ENCODE measurements at places on chromosomes 5 and 9.

- DNase-seq, result no peak
These were observed 4.1 kb downstream of the RPL7A start for GRCh38 chr9:133351908-133352634.

GRCh38 chr9:87587356-87587745, 89.7 kb downstream of the DAPK1 start:
- no peak for DNase-seq

DNA sequence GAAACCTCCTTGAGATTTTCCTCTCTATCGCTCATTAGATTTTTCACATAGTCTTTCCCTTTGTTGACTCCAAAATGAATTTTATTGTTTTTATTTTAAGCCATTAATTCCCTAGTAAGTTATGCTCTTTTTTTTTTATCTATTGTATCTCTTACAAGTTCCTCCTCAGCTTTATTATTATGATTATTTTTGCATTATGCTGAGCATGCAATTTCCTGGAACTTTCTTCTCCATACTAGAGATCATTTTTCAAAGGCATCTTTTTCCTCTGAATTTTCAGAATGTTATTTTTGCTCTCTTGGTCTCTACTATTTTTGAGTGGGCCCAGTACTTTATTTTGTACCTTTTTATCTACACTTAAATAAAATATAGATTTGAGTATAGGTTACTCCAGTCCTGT, 376.6 kb upstream of the SEMA6A start:
- DNase-seq, result no peak

DNA sequence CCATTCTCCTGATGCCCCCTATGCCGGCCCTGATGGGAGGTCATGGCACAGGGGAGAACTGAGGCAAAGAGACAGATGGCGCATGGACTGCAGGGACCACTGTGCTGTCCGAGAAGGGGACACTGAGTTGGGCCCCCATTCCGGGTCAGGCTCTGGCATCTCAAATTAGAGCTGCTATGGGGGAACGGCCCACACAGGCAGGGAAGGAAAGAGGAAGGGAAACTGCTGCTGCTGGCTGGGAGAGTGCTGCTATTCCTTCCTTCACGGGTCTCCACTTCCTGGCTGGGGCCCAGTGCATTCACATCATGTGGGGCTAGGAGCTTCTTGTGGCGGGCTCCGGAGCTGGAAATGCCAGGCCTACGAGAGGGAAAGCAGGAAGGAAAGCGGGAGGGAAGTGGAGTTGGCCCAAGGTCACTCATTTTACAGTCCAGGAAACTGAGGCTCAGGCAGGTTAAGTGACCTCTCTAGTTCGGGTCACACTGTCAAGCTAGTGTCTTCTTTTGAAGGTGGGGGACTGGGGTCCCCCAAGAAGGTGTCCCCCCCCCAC, 1.3 kb upstream of the CARD19 start:
- DNase-seq, result peak; percentile 76

DNA sequence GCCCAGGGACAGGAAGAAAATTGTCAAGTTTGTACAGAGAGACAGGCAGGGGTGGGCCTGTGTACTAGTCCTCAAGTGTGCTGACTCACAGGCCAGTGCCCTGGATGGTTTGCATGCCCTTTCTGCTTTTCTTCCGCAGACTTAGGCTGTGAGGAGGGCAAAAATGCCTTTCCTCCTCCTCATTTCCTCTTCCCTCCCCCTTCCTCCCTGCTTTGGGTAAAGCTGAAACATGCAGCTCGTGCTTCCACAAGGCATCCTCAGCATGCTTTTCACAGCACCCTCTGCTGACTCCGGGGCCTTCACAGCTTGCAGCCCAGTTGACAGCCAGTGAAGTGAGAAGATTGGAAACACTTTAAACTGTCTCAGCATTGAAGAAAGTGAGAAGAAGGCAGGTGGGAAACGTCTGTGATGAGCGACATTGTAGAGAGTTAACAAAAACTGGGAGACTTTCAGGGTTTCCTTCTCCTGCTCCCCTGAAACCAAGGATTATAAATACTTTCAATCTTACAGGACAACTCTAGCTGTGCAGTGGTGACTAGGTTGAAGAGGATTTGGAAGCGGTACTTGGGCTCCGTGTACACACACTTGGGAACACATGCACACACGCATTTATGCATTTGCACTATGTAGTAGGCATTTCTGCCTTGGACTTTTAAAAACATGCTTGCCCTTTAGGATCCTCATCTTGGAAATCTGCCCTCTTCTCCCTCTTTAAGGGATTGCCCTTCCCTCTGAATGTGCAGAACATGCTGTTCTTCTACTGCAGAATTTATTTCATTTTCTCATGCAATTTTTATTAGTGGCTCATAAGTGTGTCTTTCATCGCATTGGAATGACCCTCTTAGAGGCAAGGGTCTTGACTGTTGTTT, 138.8 kb downstream of the GRIA1 start:
- peak; percentile 75 for DNase-seq

DNA sequence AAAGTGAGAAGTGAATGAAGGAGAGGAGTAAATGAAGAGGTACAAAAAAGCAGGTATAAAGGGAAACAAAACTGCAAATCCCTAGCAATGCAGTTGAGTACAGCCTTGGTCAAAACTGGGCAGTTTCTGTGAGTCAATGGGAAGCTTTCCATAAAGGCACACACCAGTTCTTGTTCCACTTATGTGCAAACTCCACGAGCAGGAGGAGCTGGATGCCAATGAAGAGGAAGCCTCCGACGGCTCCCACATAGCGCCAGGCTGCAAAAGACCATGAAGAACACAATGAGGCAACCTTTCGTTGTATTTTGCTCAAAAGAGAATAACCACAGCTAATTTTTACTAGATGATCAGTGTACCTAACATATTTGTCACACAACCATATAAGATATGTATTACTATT, 81.1 kb downstream of the SERINC5 start:
- no peak for DNase-seq

- DNase-seq, result no peak
These were observed 78.9 kb upstream of the ZNF462 start for GRCh38 chr9:106784076-106784475.

GRCh38 chr5:45793638-45794532, 97.7 kb upstream of the HCN1 start:
- DNase-seq, result no peak

- no peak for DNase-seq
These were observed 11.1 kb upstream of the SLC6A19 start for GRCh38 chr5:1190278-1190677.

DNA sequence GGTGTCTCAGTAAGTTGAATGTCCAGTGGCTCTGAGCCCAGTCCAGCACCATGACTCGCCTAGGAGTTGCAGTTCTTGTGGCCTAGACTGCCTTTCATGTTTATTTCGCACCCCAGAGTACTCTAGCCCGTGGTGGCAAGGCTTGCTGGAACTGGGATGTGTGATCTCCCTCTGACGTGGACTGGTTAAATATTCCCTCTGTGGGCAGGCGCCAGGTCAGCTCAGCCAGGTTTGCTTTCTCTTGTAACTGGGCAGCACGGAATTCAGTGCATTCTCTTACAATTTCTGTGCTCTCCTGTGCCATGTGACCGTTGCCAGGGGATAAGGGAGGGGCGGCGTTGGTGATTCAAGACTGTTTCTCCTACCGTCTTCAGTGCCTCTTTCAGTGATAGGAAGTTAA, 270.8 kb downstream of the KDM4C start:
- no peak for DNase-seq

GRCh38 chr9:112380825-112381221, 915 bp downstream of the HSDL2 start:
- peak; percentile 29 for DNase-seq

DNA sequence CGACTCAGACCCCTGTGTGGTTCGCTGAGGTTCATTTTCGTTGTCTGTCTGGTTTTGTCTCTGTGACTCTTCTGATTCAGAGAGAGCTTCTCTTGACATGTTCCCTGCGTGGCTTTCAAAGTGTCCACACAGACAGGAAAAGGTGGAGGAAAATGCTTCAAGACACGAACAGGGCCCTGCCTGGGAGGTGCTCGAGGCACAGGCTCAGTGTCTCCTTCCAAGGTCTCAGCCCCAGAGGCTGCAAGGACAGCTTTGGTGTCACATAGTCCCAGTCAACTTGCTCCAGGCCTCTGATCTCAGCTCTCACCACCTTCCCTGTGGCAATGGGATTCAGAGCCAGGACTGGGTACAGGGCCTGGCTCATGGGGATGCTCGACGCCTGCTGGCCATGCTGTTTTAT, 51.6 kb upstream of the SARDH start:
- DNase-seq, result no peak

DNA sequence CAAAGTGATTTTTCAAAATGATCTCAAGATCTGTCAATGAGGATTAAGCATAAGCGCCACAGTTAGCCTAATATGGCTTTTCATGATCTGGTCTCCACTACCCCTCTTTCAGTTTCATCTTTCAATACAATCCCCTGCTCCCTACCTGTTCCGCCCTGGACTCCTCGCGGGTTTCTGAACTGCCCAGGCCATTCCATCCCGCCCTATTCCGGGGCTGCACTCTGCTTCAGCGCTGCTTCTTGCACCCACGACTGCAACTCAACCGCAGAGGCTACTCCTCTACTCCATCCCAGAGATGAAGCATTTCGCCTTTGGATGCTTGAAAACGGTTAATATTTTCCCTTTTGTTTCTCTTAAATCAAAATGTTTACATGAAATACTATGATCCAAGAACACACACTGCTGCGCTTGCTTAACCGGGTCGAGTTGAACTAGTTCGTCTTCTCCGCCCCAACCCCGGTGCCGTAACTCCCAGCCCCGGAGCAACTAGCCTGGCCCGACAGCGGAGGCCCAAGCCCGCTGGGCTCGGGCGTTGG, 716 bp upstream of the OTULIN start:
- no peak for DNase-seq

GRCh38 chr9:9552665-9553064, 1060.1 kb downstream of the PTPRD start:
- no peak for DNase-seq

GRCh38 chr9:120768247-120768646, 25.0 kb downstream of the FBXW2 start:
- no peak for DNase-seq

GRCh38 chr9:35078066-35078465, 1.7 kb downstream of the FANCG start:
- DNase-seq, result no peak

- no peak for DNase-seq
These were observed 47.0 kb downstream of the LRSAM1 start for GRCh38 chr9:127498298-127498697.

DNA sequence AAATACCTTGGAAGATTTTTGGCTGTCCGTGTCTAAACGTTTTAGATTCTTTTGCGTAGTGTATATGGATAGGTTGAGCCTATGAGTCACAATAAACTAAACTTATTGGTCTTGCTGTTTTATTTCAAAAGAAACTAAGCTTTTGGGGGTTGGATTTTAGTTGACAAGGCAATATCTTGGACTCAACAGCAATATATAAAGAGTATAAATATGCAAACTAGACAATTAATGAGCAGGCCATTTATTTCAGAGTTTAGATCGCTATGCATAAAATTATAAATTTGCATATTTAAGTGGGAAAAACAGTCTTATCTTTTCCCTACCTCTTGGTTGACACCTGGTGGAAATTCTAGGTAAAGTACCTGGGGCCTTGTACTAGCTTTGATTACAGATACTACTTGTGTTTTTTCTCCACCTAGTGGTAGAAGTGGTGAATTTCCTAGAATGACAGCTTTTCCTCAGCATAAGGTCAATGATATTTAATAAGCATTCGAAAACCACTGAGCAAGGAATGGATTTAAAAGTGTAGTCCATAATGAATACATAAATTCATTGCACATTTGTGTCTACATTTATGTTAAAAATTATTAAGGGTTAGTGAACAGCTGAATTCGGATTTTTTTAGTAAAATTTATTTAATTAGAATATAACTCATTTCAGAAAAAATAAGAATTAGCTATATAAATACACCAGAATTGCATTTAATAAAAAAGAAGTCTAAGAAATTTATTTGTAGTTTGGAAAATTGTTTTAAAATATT, 1.7 kb upstream of the ARRDC3 start:
- DNase-seq, result peak; percentile 90

DNA sequence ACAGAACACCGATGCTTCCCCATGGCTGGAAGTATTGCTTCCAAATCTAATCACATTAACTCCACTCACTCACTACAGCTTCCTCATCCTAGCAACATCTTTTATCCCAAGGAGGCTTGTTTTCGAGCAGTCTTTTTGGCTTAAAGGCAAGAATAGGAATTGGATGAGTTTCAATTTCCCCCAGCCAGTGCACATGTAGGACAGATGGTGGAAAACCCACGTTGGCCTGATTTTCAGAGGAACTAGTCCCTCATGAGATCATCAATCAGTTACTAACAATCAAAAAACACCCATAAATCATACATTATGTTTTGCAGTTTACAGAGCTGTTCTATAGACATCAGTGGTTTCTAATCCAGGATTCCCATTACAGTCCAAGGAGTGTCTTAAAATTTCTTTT, 48.5 kb upstream of the AGXT2 start:
- no peak for DNase-seq

DNA sequence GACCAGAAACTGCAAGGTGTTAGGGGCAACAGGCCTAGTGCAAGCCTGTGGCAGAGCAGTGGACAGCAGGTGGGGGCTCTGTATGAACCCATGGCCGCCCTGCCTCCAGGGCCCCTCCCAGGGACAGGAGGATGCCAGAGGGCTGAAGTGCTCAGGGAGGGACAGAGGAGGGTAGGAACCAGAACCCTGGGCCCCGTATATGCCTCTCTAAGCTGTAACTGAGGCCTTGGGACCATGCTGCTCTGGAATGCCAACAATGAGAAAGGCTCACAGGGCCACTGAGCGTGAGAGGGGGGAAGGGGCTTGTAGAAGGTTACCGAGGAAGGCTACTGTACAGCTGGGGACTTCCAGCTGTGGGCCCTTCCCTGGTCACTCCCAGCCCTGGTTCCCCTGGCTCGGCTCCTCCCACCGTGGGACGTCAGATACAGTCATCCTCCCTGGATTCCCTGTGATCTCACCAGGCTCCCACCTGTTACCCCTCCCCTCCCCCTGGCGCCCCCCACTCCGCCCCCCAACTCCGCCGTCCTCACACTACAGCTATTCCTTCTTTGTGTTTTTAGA, 21.1 kb downstream of the AQP7 start:
- no peak for DNase-seq

DNA sequence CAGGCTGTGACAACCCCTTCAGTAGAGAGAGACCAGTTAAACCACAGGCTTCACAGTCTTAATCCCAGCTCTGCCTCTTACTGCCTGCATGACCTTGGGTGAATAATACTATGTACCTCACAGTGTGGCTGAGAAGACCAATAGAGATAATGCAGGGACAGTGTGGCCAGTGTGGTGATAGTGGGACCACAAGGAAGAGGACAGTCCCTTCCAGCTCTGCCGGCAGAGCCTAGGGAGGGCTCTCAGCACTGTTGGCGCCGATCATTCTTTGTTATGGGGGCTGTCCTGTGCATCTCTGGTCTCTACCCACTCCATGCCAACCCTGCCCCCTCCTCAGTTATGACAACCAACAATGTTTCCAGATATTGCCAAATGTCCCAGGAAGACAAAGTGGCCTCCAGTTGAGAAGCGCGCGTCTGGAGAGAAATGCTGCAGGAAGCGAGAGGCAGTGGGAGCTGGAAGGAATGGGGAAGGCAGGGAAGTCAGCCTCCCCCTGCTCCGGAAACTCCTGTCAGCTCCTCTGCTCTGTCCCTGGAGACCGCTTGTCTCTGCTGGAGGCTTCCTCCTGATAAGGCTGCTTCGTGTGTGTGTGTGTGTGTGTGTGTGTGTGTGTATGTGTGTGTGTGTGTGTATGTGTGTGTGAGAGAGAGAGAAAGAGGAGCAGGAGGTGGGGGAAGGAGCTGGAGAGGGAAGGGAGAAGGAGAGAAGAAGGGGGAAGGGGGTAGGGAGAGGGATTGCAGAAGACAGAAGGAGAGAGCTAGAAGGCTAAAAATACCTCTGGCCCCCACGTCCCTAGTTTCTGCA, 31.8 kb upstream of the FABP6 start:
- no peak for DNase-seq
